Lung (tissue), 17 donors: ENCODE measurements at places on chromosomes 4 and X.

- peak; percentile 92 for DNase-seq
Observed at GRCh38 chr4:30720021-30720660, at the start of gene PCDH7. Gene PCDH7 (plus strand): TSS chr4:30720369. CDS start chr4:30721423, 1,054 bp downstream.

DNA sequence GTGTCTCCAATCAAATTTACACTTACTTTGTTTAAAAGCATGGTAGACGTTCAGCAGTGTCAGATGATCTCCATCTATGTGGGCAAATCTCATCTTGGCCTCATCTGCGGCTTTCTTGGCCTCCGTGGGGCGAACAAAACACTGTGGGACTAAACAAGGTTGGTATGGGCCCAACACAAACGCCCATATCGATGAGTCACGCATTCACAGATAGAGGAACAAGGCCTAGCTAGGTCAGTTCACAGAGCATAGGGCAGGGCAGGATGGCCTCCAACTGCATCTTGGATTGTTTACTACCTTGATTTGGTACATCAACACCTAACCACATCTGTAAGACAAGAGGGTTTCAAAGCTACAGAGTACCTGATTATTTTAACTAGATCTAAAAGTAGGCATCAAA lies 47.3 kb downstream of the DHX15 start:
- no peak for DNase-seq

DNA sequence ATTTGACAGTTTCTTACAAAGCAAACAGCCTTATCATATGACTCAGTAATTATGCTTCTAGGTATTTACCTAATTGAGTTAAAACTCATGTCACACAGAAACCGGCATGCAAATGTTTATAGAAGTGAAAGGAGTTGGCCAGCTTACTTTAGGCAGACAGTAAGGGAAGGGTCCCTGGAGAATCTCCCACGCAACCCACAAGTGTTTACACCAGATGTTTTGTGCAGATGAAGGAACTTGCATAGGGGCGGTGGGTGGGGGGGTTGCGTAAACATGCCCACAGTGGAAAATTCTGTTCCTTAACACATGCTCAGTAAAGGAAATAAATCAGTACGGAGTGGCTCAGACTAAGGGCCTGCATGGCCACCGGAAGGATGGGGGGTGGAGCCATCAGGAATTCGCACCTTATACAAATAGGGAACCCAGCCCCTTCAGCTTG lies 330.5 kb upstream of the AADAT start:
- no peak for DNase-seq

DNA sequence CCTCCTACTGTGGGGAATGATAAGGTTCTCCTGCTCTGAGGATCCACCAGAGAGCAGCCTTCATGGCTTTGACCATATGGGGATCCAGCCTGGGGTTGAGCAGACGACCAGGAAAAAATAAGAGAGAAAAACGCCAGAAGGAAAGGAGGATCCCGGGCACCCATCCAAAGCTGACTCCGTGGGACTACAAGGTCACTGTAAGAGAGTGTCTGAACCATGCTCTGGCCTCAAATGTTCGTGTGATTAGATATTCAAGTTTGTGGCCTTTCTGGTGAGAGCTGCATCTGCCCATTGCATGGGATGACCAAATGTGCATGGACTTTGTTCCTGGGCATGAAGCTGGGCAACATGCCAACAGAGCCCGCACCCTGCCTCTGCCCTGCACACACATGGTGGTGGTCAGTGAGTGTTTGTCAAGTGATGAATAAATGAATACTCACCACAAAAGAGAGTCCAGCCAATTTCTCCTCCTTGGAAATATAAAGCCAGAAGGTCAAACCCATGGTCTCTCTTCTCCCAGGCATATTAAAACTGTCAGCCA lies 346.0 kb upstream of the GATB start:
- no peak for DNase-seq

- DNase-seq = peak; percentile 0
Observed at GRCh38 chrX:127708155-127708554, 344.0 kb downstream of the ACTRT1 start.

DNA sequence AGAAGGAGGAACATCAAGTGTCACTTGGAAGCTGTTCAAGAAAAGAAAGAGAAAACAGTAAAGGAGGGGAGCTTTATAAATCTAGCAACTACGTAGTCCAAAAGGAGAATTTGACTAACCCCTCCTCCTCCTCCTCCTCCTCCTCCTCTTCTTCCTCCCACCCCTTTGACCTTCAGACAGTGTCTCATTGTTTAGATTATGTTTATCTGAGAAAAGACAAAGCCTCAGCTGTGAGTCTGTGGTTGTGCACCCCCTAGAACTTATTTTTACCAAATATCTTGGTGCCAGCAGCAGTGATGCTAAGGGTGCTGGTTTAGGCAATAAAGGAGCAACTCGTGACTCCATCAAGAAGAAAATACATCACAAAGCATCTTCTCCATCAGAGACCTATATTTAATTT lies 68.9 kb upstream of the BMP2K start:
- DNase-seq = no peak

DNA sequence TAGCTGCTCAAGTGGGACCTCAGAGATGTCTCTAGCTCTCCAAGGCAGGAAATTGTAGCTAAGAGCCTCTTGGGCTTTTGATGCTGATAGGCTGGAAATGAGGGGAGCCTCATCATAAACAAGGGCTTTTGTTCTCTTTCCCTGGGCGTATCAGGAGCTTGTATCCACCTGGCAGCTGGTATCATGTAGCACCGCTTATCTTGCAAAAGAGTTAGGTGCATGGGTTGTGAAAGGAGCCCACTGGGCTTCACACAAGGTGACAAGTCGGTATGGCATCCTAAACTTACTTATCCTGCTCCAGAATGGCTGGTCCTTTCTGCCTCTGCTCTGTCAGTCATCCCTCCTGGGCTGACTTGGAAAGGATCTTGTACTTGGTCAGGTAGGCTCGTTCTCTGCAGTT lies 565.8 kb downstream of the GRXCR1 start:
- no peak for DNase-seq

GRCh38 chrX:30865612-30866011 lies 23.4 kb downstream of the TAB3 start:
- no peak for DNase-seq

GRCh38 chrX:101785142-101785541 lies 125.5 kb upstream of the ARMCX2 start:
- DNase-seq = no peak

- DNase-seq = no peak
Observed at GRCh38 chr4:3896441-3896840, 130.3 kb downstream of the ADRA2C start.

- DNase-seq = peak; percentile 28
Observed at GRCh38 chr4:8002525-8003309, 63.1 kb upstream of the AFAP1 start.

- DNase-seq = no peak
Observed at GRCh38 chr4:139333046-139333445, 30.8 kb upstream of the NDUFC1 start.

GRCh38 chr4:129821073-129821472 lies 725.1 kb downstream of the C4orf33 start:
- DNase-seq = no peak

DNA sequence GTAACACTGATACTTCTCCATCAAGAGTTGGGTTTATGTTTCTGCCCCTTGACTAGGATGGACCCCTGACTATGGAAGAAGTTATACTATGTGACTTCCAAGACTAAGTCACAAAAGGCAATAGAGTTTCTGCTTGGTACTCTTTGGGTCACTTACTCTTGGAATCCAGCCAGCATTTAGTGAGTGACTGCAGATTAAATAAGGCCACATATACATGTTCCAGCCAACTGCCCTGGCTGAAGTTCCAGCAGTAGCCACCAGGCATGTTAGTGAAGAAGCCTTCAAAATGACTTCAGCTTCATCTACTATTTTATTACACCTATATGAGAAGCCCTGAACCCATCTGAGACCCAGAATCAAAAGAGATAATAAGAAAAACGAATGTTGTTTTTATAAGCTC lies 524.0 kb downstream of the DMD start:
- DNase-seq = no peak

GRCh38 chrX:103624111-103624510 lies 4.7 kb upstream of the TCEAL1 start:
- no peak for DNase-seq

DNA sequence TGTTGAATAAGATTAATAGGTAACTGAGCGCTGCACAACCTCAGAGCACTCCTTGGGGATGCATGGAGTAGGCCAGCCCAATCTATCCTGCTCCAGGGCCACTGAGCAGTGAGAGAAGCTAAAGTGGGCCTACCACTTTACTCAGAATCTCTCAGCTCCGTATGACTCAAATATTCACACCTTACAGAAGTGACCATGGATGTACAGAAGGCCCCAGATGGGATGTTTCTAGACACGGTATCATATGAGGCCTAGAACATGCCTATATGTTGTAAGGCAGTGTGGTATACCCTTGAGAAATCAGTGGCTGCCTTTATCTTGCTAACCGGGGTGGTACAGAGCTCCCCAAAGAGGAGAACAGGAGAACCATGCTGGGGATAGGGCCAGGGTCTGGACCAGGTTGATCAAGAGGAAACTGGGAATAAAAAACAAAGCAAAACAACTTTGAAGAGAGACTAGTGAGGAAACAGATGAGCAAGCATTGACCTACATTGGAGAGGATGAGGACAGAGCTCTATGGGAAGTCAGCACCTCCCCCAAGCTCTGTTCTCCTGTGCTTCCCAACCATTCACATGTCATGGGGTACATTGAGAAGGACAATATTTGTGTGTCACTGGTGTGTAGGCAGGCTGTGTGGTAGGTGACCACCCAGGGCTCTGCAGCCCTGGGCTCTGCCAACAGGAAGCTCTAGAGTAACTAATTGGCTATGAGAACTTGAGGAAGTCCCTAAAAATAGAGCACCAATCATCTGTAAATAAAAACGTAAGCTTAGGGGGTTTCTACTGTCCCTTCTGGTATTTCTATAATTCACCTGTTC lies 31.4 kb downstream of the HOPX start:
- DNase-seq = no peak

DNA sequence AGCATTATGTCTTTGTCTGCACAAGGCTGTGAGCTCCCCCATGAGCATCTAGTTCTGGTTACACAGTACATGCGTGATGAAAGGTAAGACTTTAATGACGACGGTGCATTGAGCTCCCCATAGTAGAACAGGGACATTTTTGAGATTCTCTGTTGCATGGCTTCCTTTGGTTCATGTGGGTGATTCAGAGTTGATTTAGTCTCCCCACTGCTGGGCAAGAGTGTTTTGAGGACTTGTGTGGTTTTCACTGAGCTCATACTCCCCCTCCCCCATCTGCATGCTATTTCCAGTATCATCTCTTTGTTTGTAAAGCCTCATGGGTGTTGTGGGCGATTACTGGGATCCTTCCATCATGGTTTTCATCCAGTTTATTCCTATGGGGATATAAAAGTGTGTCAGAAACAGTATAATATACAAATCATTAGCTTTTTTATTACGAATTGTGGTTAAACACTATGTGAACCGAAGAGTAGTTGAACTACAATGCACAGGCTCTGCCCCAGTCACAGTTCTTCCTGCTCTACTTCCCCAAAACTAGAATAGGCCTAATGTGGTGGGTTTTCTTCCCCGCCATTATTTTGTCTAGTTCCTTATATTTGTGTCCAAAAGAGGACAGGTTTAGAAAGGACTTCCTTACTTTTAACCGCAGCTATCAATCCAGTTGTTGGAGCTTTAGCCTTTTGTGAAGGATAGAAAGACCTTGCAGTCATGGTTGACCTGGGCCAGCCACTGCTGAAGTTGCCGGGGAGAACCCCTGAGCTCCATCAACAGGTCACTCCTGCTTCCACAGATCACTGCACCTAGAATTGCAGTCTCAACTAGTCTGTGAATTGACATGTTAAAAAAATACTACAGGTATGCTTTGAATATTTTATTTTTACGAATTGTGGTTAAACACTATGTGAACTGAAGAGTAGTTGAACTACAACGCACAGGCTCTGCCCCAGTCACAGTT lies 30.4 kb downstream of the KIT start:
- no peak for DNase-seq

GRCh38 chrX:123215397-123216089 lies 31.5 kb downstream of the GRIA3 start:
- no peak for DNase-seq

- DNase-seq = no peak
Observed at GRCh38 chrX:2507904-2508627, 7.3 kb upstream of the DHRSX start.

- no peak for DNase-seq
Observed at GRCh38 chrX:8237718-8238117, 66.7 kb upstream of the VCX2 start.

- no peak for DNase-seq
Observed at GRCh38 chrX:50154429-50154828, 46.4 kb downstream of the AKAP4 start.

GRCh38 chr4:139175646-139176301 lies 1.2 kb downstream of the ELF2 start:
- DNase-seq = no peak

GRCh38 chrX:9464435-9465371 lies at the start of gene TBL1X:
Gene TBL1X (plus strand): TSS chrX:9465058. CDS start chrX:9653587, 188,529 bp downstream.
- peak; percentile 48 for DNase-seq

- DNase-seq = no peak
Observed at GRCh38 chr4:146398404-146398803, 123.3 kb downstream of the SLC10A7 start.

DNA sequence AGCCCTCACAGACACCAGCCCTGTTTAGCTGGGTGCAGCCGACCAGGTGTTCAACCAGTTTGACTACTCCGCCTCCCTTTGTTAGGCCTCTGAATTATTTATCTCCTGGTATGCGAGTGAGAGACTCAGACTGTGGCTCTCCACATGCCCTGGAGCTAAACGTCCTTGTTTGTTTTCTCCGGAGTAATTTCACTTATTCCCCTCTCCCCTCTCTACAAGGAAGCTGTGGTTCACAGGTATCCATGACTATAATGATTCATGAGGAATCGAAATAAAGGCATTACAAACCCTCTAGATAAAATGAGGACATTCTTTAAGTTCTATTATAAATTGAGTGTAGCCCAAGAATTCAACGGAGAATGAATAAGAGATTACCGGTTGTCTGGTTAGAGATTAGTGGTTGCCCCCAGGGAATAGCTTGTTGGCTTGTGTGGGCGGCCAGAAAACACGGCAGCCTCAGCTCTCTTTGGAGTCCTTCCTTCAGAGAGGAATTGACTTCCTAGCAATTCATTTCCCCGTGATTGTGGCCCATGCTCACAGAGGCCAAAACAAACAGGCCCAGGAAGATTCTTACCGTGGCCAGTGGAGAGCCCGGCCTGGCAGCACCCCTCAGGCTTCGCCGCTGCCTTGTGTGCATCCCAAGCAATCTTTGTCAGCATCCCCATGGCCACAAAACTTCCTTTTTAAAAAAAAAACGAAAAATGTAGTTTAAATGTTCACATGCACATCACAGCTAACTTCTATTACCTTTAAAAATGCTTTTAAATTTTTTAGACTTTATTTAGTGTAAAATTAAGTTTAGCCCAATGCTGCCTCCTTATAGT lies 60.2 kb upstream of the CBR4 start:
- DNase-seq = peak; percentile 61

GRCh38 chr4:104859601-104860237 lies 287.0 kb upstream of the TET2 start:
- DNase-seq = peak; percentile 24

GRCh38 chr4:175252642-175253041 lies 334.5 kb downstream of the ADAM29 start:
- DNase-seq = no peak

GRCh38 chr4:114087596-114088230 lies 108.3 kb upstream of the ARSJ start:
- peak; percentile 64 for DNase-seq

- no peak for DNase-seq
Observed at GRCh38 chr4:55002431-55002830, 123.0 kb downstream of the KDR start.
